ENCODE measurements at places on chromosomes 3 and 15.

GRCh38 chr3:177522051-177522450, 324.8 kb upstream of the TBL1XR1 start:
- DNase-seq: no peak

- no peak for DNase-seq
Observed at GRCh38 chr3:177679568-177680471, 482.5 kb upstream of the TBL1XR1 start.

DNA sequence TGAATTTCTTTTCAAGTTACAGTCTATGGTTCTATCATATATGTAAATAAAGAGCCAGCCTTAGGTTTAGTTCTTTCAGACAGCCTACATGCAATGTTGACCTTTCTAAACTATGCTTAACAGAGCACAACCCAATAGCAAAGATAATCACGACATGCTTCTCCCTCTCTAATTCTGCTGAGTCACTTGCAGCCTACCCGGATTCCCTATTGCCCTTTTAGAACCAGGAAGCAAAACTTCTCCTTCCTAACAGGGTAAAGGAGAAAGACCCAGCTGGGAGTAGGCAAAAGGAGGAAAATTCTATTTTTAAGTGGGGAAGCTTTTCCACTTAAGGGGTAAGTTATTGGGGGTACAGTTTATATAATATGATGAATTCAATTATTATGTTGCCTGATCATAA, 79.3 kb downstream of the SLC7A14 start:
- no peak for DNase-seq

DNA sequence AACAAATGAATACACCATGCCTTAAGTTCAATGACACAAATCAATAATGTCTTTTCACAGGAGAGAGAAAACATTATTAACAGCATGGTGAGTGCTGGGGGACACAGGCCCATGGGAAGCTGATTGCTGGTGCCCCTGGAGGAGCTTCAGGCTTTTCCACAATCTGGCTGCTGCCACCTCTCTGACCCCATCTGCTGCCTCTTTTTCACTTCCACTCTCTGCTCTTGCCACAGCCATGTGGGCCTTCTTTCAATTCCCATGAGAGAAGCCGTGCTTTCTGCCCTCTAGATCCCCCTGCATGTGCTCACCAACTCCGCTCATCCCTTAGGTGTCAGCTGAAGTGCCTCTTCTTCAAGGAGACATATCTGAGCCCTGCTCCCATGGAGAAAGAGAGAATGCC, 21.0 kb upstream of the CTXND1 start:
- DNase-seq: no peak

- DNase-seq: no peak
Observed at GRCh38 chr3:111781561-111782446, 77.3 kb upstream of the PHLDB2 start.

DNA sequence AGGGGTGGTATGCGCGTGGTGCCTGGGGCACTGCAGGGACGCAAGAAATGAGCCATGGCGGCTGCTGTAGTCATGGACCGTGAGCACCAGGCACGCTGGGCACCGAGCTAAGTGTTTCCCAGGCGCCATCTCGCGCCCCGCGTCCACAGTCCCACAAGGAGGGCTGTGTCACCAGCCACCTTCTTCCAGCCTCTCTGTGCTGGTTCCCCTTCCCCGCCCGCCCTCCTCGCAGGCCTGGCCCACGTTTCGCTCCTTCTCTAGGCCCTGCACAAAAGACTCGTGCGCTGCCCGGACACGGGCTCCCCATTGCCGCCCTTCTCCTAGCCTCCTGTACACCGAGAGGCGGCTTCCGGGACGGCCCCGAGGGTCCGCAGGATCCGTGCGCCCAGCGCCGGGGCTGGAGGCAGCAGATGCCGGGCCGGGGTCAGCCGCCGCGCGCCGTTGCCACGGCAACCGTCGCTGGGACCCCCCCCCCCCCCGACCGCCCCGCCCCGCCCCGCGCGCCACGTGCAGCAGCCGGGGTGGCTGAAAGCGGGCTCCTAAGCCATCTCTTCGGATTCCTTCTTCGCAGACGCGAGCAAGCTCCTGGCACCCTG, 113.4 kb downstream of the SRGAP3 start:
- DNase-seq: no peak

- DNase-seq: no peak
Observed at GRCh38 chr3:66823009-66823397, 175.1 kb upstream of the KBTBD8 start.

DNA sequence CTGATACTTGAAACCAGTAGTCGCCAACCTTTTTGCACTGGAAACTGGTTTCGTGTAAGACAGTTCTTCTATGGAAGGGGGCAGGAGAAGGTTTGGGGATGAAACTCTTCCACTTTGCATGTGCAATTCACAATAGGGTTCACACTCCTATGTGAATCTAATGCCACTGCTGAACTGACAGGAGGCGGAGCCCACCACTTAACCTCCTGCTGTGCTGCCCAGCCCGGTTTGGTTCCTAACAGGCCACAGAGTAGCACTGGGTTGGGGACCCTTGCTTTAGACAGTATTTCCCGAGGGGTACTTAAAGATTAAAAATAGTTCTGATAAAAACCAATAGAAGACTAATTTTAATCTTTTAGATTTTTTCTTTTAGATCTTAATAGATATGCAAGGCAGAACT, 11.1 kb downstream of the TFG start:
- DNase-seq: no peak

DNA sequence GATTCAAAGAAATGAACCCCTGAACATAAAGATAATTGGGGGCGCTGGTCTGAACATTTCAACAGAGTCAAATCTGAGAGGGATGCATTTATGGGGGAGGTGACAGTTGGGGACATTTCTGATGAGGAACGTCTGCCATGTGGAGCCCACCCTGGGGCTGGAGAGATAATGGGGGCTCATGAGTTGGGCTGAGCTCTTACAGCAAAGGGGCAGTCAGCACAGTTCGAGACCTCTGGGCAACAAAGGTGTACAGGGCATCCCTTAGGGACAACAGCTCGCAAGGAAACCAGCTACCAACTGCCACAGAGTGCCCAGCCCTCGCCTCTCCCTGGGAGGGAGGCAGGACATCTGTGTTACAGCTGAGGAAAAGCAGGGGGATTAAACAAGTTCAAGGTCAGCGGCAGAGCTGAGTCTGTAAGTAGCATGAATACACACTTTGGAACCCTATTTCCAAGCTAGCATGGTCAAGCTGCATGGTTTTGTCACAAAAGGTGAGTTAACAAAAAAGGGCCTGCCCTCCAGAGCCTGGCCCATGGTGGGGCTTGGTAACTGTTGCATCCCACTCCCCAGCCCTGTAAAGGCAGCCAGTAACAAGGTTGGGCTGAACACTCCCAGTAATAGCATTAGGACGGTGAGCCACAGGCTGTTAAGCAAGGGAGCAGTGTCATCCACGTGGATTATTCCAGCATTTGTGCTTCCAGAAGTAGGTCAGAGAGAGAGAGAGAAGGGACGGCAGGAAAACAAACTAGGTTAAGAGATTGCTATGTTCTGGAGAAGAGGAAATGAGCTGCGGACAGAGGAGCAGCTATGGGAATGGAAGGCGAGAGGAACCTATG, 4.3 kb downstream of the GNB5 start:
- DNase-seq: no peak

DNA sequence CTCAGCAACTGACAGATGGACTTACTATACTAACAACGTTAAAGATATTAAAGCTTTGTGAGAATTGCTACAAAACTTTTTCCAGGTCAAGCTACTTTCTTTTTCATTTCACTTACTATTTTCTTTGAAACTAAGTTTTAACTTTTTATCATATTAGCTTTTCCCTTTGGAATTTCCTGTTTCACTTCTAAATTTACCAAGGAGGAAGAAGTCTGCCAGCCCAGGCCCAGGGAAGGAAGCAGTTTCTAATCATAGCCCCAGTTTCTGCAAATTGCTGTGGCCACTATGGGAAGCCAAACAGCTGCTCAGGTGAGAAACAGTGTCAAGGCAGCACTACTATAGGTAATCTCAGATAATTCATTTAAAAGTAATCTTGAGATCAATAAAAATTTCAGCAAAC, 18.4 kb downstream of the CYFIP1 start:
- no peak for DNase-seq

DNA sequence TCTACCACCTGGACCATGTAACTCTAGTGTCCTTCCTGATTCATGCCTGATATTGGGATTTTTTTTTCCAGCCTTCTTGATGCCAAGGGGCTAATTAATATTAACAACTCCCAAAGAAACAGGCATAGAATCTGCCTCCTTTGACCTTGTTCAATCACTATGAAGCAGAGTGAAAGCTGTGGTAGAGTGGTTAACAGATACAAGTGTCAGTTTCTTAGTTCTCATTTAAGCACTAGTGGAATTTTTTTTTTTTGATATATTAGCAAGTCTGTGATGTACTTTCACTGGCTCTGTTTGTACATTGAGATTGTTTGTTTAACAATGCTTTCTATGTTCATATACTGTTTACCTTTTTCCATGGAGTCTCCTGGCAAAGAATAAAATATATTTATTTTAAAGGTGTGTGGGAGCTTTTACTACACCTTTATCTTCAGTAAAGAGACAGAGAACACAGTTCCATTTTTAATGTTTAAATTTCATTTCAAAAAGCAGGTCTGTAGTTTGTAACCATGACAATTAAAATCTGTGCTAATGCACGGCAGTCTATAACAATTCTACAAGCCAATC, 67.1 kb downstream of the TOP2B start:
- no peak for DNase-seq

GRCh38 chr3:50089609-50089945, 858 bp downstream of the RBM5 start:
- DNase-seq: no peak

DNA sequence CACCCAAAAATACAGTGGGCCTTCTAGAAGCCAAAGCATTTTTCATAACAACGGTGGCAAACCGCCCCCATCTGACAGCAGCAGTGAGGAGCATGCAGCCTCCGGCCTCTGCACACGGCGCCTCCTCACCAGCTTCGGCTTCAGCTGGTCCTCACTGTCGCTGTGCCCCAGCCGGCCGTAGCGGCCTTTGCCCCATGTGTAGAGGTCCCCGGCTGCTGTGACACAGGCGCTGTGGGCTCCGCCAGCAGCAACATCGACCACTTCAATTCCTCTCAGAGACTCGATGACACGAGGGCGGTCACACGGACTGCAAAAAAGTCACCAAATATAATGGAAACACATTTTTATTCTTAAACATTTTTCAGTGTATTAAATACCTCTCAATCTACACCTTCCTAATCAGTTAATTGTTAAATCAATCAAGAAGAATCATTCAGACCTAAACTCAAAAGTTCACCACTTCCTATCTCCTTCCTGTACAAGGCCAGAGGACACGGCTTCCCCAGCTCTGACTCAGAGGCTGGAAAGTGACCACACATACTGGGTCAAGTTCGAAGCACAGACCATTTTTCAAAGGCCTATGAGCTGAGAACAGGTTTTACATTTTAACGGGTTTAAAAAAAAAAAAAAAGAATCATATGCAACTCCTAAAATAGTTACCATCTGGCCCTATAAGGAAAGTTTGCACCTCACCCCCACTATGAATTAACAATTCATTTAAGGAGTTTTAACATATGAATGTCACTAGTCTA, 33.6 kb upstream of the OCA2 start:
- DNase-seq: no peak

DNA sequence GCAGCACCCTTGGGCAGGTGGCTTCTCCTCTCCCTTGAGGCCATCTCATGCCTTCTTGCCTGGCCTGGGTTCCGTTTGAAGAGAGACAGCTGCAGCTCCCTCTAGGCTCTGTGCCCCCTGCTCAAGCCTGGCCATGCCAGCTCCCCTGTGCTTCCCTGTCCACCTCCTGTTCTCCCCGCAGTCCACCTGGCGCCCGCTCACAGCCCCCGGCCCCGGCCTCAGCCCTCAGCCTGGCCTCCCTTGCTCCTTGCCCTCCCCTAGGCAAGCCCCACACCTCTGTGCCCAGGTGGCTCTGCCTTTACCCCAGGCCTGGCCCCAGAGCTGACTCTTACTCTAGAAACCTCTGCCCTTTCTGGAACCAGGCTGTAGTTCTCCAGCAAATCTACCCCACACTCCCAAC, 13.9 kb upstream of the RHO start:
- no peak for DNase-seq

DNA sequence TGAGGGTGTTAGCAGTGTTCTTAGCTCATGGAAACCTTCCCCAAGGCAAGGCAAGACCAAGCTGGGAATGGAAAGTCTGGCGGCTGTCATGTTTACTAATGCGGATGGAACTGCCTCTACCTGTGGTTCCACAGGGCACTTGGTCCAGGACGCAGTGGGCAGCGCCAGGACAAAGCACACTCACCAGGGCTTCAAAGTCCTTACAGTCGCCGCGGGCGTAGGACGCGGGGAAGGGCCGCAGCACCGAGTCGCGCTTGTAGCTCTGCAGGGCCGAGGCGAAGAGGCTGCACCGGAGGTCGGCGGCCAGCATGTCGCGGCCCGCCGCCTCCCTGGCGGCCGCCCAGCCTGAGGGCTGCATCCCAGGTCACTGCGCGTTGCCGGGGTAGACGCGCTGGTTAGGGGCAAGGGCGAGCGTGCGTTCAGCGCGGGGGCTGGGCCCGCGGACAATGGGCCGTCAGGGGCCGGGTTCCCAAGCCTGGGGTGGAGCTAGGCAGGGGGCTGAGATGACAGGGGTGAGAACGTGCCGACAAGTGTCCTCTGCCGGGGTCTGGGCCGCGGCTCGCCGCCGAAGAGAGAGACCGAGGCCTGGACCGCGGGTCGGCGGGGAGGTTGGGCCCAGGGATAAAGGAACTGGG, 497 bp downstream of the PARP16 start:
- no peak for DNase-seq

GRCh38 chr15:62378772-62379498, 213.8 kb upstream of the C2CD4B start:
- no peak for DNase-seq

DNA sequence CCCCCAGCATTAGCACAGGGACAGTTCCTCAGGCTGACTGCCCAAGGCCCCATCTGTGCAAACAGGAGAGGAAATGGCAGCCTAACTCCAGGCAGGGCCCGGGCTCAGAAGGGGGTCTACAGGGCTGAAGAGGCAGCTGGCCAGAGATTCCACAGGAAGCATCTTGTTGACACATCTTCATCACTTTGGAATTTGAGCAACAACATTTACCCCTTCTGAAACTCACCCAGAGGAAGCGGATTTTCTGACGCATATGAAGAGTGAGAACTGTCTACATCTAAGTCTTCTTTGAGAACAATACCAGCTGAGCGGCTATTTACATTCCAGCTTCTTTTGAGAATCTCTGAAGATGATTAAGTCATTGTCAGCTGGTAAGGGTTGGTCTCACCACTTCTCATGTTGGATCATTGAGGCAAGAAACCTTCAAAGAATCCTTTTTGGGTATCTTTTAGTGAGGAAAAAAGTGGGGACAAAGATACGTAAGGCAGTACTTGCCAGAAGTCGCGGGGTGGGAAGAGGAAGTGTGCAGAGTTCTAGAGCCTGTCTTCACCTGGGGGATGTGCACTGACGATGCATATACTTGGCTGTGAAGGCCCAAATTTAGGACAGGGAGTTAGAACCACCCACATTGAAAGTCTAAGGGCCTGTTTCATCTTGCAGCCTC, 25.4 kb upstream of the SRP14 start:
- no peak for DNase-seq

- DNase-seq: no peak
Observed at GRCh38 chr15:64067564-64068030, 21.3 kb upstream of the DAPK2 start.

- DNase-seq: no peak
Observed at GRCh38 chr15:75727851-75728715, 15.4 kb upstream of the CSPG4 start.

All from cortex of kidney (tissue), 1 donor.